ENCODE measurements at places on chromosomes 5 and 9. TPM values are rescaled to one million over a fixed set of nuclear protein-coding genes. Genes with fewer than 3 reads are reported as not detected.

Gene RANBP17
- total RNA-seq = not detected

Gene PCDHA3
- total RNA-seq = not detected

Gene ERCC8
- total RNA-seq = 9.3 TPM

Gene INSL6
- total RNA-seq = not detected

Gene CCDC152
- 5.5 TPM for total RNA-seq

Gene ANKRD34B
- total RNA-seq = not detected

Gene LRRC26
- 0.34 TPM for total RNA-seq

Gene LCN2
- not detected for total RNA-seq

Gene SLC36A3
- total RNA-seq = not detected
